Ecto neural progenitor cell (in vitro differentiated cells): ENCODE measurements at places on chromosomes 12 and 14.
A peak's percentile ranks its signal among the peaks of the same experiment; 100 is the strongest.

DNA sequence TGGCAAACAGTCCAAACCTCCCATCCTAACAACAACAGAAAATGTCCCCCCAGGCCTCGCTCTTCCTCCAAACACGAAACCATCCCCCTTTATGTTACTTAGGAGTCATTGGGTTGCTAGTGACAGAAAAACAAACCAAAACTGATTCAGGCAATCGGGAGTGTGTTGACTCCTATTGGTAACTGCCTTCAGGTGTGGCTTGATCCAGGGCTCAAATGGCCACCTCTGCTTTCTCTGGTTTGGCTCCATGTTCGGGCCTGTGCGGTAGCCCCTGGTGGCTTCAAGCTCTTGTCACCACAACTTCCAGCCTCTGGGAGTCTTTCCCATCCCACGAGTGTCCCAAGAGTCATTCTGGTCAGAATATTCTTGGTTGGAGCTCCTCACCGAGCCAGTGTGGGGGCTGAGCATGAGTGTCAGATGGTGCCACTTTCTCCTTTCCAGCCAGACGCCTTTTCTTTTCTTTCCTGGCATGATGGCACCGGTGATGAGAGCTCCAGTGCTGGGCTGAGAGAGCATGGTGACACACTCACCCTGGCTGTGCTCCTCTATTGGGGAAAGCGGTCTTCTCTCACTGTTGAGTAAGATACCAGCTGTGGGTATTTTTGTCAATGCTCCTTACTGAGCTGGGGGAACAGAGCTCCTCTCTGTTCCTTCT, 38.6 kb downstream of the NOC4L start:
- no peak for DNase-seq

DNA sequence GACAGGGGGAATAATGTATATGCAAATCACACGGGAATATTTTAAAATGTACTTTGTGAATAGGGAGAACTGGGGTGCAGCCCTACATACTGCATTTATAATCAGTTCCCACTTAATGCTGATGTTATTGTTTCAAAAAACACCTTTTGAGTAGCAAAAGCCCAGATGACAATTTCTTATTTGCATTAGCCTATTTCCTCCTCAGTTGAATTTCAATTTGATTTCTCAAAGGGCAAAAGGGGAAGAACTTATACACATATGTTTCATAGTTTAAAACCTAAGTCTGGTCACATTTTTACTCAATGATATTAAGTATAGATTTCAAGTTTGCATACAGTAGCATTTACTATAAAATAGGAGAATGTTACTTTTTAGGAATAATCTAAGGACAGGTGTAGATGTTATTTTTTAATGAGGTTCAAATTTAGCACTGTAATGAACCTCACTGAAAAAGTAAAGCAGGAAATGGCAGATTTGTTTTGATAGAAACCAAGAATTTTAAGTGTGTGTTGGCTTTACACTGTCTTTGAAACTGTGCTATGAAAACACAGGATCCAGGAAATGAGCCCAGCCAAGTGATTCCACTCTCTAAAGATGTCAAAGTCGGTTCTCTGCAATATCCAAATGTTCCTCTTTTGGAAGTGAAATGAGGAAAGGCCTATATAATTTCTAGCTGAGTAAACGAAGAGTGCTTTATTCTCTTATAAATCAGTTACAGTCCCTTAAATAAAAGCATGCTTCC, 367.4 kb downstream of the BTG1 start:
- no peak for DNase-seq

GRCh38 chr12:115756271-115756670, 521.2 kb downstream of the MED13L start:
- DNase-seq, result no peak

DNA sequence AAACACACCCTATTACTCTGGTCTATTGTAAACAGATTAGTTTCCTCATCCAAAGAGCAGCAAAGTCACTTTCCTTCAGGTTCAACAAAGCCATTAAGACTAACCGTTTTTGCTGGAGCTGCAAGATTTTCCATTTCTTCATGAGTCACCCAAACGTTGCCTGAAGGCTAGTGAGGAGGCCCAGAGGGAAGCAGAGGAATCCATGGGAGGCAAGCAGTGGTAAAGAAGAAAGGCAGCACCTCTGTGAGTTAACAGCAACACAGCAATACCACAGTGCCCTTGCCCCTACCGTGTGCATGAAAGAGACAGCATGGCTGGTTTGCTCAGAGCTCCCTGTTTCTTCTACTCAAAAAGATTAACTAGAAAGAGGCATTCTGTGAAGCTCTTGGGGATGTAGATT, 206.3 kb downstream of the ACSS3 start:
- no peak for DNase-seq

DNA sequence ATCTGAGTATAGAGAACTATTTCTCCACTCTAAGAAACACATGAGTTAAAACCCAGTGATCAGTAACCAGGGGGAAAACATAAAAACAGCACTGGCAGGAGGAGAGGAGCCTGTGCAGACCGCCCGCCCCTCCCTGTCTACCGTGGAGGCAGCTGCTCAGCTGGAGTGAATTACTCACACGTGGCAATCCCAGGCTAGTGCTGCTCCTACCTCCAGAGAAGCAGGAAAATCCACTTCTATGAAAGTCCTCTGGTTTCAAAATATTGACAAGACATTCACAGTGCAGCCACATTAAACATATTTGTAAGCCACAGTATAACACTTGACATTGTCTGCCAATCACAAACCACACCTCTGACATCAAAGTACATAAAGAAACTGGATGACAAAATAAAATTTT, 16.7 kb downstream of the TMEM132D start:
- DNase-seq, result no peak

DNA sequence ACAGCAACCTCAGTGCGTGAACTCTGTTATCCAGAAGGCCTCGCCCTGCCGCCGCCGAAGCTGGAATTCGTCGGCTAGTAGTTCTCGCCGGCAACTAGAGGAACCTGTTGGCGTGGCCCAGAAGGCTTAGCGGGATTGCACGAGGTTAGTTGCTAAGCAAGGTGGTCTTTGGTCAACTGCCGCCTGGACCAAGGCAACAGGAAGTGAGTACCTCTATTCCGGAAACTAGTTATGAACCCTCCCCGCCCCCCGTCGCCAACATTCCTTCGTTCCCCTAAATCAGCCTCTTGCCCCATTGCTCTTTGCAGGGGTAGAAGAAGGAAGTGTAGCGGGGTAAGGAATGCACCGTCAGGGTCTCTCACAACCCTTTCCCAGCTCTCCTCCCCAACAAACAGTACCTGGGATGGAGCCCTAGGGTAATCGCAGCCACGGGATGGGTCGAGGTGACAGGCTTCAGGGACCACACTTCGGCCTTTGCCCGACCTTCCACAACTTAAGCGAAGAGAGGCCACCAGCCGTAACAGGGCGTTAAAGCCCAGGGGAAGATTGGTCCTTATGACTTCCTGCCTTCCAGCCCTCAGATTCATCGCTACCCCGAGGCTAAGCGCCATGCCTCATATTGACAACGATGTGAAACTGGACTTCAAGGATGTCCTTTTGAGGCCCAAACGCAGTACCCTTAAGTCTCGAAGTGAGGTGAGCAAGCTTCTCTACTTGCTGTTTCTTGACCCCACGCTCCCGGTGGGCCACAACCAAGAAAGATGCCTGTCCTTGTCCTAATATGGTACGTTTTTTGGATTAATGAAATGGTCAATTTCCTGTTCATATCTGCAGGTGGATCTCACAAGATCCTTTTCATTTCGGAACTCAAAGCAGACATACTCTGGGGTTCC, at the start of gene GMPR2:
GMPR2 (plus strand) TSS at position 285 of the 893 bp plus-strand sequence; CDS start at position 610, 325 bp downstream.
- DNase-seq, result no peak

- DNase-seq, result no peak
Observed at GRCh38 chr14:32534145-32534544, 205.0 kb downstream of the AKAP6 start.

DNA sequence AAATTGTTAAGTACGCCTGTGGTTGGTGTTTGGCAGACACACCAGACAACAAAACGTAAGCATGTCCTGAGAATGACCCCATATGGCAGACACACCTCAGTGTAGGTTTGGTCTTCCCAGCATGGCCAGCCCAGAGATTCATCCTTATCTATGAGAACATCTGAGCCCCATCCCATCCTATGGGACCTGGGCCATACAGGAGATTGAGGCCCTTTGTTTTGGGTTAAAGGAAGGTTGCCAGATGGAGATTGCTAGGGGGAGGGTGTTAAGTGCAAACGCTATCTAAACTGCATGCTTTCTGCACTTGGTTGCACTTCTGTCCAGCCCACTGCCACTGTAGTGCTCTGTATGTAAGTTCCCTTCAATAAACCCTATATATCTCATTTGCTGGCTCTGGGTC, 4.1 kb upstream of the PCNX4 start:
- DNase-seq, result no peak

DNA sequence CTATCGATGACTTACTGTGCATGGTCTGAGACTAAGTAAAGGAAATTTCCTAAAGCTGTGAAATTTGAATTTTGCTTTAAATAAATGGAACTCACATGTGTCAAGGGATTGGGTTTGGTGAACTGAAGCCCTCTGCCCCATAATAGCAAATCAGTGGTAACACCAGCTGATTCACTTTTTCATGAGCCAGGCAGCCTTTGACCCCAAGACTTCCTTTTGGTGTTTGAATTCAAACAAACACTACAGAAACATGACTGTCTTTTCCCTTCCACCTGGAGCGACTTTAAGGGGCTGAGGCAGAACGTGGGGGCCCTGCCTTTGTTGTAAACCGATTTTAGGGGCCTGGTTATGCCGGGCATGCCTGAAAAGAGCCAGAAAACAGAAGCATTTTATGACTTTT, 28.8 kb downstream of the KCTD10 start:
- no peak for DNase-seq

DNA sequence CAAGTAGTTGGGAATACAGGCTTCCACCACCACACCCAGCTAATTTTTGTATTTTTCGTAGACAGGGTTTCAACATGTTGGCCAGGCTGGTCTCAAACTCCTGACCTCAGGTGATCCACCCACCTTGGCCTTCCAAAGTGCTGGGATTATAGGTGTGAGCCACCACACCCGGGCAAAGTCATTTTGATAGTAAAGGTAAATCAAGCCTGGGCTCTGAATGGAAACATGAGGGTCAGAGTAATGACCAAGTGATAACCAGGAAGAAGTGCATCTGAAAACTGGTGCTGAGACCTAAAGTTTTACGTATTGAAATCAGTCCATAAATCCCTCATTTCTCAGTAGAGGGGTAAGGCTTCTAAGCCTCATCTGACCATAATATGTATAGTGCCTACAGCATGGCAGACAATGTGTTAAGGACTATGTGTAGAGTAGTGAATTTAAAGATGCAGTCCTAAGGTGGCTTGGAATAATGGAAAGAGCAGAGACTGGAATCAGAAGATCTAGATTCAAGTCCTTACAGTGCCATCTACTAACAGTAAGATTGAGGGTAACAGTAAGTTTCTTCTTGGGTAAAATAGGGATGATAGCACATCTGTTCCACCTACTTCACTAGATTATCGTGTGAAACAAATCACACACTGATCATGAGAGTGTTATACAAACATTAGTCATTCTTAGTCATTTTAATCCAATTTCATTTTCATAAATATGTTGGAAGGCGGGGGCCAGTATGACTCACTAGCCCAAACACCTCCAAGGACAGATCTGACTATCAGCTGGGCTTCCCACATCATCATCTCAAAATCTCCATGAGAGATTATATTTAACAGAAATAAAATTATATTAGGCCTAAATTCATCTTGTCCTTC, 11.2 kb downstream of the MAP4K5 start:
- DNase-seq, result no peak

- no peak for DNase-seq
Observed at GRCh38 chr14:23285530-23286019, 357 bp downstream of the HOMEZ start.

DNA sequence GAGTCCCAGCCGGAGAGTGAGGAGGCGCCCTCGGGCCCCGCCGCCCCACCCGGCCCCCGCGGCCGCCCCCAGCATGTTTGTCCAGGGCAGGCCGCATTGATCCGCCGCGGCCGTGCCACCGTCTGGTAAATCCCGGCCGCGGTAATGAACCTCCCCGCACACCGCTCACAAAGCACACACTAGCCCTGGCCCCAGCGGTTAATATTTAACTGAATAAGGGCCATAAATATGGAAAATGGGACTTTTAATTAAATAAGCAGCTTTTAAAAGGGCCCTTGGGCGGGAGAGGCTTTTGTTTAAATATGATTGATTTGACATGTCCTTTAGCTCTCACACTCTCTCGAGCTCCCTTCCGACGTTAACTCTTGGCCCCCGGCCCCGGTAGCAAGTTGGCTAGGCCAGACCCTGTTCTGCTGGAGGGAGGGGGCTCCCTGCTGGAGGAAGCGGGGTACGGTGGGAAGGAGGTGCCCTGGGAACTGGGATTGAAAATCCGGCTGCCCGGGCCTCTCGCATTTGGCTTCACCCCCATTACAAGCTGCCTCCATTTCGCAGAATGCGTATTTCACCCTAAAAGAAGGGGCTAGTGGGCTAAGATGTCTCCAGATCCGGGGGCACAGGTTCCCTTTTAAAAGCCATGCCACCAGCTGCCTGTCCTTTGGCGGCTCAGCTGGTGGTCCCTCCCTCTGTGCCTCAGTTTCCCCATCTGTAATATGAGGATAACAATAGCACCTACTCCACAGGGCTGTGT, 199.8 kb downstream of the RBM19 start:
- no peak for DNase-seq

DNA sequence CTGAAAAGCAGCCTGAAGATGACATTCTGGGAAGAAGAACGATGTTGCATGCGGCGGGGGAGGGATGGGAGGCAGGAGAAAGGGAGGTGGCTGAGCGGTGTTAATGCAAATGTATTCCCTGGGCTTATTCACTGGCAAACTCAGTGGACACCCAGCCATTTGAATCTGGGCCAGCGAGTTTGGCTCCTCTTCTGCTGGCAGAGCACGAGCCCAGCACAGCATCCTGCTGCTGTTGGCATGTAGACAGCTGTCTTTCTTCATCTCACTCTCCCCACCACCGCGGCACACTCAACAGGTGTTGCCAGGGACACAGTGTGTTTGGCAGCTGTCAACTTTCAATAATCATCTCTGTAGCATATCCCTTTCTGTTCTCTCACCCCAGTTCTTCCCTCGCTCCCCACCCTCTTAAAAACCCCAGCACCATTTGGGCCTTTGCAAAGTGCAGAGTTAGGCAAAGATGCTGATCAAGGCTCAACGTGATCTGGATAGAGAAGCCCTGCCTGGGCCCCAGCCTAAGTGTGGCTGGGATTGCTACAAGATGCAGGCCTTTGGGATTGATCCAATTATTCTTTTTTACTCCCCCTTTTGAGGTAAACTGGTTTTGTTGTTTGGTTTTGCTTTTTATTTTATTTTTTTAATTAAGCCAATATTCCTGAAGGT, 131.9 kb downstream of the EXOC5 start:
- DNase-seq, result peak; percentile 48

GRCh38 chr12:32561931-32562341, 117.2 kb upstream of the DNM1L start:
- peak; percentile 67 for DNase-seq

DNA sequence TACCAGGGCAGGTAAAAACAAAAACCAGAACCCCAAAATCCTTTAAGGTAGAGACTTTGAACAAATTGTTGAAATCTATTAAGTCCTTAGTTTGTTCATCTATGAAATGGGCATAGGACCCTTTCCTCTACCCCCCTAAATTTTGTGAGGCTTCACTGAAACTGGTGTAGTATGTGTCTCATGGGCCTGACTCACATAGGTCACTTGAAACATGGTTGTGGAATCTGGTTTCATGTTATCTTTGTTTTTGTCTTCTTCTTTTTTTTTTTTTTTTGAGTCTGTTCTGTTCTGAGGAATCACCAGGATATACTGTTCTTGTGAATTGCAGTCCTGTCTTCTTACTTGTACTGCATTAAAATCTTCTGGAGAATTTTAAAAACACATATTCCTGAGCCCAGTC, 202.2 kb downstream of the KTN1 start:
- DNase-seq, result no peak

- no peak for DNase-seq
Observed at GRCh38 chr14:51116682-51117081, 21.8 kb upstream of the TRIM9 start.

GRCh38 chr12:2879853-2880252, 2.8 kb downstream of the RHNO1 start:
- DNase-seq, result no peak
